Fibroblast of skin of scalp (primary cell): ENCODE measurements at places on chromosomes 11 and 22.
A peak's percentile ranks its signal among the peaks of the same experiment; 100 is the strongest.

GRCh38 chr11:33899400-33900037, 7.6 kb upstream of the LMO2 start:
- peak; percentile 83 for DNase-seq

DNA sequence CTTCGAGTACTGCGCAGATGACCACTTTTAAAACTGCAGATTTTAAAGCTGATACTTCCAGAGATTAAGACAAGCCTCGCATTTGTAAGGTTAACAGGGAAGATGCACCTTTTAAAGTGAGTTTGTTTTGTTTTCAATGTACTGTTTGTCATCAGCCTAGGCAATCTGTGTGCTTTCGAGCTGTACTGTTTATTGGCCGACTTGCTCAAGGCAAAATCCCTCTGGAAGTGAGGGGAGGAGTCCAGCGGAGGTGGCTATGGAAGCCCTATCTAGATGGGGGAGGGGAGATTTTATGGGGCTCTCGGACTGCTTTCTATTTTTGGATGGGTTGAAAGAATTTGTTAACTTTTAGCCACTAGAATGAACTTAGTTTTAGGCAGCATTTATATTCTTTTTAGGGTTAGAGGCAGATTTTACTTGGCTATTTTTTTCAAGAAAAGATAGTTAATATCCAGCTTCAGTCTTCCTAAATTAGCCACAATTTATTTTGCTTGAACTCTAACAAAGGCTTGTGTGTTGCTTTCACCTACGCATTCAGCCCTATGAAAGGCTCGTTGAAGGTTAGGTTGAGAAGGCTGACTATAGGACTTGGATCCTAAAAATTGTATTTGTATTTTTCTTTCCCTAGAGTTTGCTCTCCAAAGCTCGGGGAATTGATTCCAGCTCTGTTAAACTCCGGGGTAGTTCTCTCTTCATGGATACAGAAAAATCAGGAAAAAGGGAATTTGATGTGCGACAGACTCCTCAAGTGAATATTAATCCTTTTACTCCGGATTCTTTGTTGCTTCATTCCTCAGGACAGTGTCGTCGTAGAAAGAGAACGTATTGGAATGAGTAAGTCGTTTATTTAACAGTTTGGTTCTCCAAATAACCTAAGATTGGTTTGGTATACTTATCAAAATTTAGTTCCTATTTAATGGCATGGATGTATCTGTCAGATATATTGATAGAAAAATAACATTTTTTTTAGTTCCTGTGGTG, 2.1 kb downstream of the WEE1 start:
- peak; percentile 79 for DNase-seq

DNA sequence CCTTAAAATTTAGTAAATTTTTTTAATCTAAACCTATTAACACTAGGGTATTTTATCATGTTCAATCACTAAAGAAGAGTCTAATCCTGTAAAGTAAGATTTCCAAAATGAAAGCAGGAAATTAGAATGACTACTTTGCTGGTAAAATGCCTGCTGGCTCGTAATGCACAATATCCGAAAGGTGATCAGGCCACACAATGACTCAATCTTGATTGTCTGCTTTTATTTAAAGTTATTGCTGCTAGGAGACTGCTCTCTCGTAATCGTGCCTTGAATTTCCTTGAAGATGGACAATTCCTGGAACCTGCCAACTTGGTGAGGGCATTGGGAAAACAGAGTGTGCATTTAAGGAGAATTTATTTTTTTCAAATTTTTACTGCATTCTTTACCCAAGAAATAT, 1786.5 kb upstream of the RAG2 start:
- no peak for DNase-seq

- peak; percentile 93 for DNase-seq
Measured at GRCh38 chr11:40302669-40303068, 1156.8 kb downstream of the LRRC4C start.

DNA sequence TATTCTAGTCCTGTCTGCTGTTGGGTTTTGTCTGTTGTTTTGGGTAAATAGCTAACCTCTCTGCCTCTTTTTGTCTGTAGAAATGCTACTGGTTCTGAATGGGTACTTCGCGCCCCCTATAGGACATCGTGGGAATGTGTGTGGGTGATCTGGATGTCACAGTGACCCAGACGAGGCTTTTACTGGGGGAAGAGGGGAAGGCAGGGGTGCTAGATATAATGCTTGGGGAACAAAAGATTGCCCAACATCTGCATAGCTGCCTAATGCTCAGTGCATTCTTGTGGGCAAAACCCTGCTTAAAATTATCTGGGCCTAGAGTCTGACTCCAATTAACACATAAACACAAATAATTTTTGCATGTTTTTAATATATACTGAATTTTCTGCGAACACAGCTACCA, 57.7 kb downstream of the BMAL1 start:
- peak; percentile 76 for DNase-seq

- peak; percentile 63 for DNase-seq
Measured at GRCh38 chr11:1516273-1517067, 29.9 kb upstream of the MOB2 start.

DNA sequence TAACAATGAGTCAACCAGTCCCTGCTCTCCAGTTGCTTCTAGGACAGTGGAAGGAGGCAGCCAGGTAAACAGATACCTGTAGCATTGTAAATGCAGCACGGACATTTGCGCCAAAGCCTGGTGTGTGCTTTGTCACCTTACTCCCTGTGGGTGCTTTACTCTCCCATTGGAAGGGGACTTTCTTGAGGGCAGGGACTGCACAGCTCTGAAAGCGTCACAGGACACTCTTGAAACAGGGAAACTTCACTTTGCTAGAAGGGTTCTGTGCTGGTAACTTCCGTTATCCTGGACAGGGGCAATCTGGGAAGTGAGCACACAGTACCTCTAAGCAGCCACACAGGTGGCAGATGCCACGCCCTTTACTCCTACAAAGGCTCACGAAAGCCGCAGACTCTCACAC, 99.8 kb downstream of the MYO18B start:
- DNase-seq: no peak

GRCh38 chr22:47164514-47165337, 402.3 kb downstream of the TBC1D22A start:
- DNase-seq: no peak

DNA sequence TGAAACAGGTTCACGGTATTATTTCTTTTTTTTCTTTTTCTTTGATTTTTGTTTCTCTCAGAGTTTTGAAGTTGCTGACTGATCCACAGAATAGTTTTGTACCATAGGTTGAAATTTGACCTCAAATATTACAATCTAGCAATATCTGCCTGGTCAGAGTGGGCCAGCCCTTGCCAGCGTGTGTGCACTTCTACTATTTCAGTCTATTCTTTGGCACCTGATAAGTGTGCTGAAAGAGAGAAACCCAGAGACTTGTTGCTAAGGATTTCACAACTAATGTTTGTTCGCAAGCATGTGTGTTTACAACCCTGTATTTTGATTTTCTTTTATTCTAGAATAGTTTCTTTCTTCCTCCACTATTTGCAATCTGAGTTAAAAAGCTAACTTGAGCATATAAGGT, 1125.2 kb upstream of the CNTN5 start:
- no peak for DNase-seq

- no peak for DNase-seq
Measured at GRCh38 chr11:75823946-75824345, 8.9 kb downstream of the UVRAG start.

GRCh38 chr11:27028561-27028965, 12.1 kb upstream of the BBOX1 start:
- peak; percentile 42 for DNase-seq

GRCh38 chr11:133553885-133554740, 21.8 kb upstream of the OPCML start:
- DNase-seq: no peak
